Inflammatory macrophage treated with lipopolysaccharide for 4 hours (primary cell): ENCODE measurements at places on chromosomes 12 and 14.

DNA sequence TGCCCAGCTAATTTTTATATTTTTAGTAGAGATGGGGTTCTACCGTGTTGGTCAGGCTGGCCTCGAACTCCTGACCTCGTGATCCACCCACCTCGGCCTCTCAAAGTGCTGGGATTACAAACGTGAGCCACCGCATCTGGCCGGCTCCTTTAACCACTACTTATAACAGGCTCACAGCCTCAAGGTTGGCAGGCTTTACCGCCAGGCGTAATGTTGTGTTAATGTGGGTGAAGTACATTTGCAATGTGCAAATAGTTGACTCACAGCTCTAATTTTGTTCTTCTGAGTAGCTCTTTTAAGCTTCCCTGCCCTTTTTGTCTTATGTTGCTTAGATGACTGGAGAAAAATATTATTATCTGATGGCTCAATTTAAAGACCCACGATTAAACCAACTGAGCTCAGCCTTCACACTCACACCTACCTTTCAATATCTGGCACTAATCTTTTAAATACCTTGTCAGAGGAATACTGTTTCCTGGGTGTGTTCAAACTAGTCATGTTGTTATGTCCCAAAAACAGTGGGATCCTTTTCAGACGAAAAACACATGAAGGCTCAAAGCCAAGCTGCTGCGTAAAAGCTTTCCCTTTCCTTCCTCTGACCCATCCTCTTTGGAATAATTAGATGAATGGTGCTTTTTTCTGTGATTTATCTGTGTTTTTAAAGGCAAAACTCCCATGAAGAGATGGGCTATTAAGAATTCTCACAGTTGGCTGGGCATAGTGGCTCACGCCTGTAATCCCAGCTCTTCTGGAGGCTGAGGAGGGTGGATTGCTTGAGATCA lies 57.2 kb upstream of the USP44 start:
- no peak for DNase-seq

DNA sequence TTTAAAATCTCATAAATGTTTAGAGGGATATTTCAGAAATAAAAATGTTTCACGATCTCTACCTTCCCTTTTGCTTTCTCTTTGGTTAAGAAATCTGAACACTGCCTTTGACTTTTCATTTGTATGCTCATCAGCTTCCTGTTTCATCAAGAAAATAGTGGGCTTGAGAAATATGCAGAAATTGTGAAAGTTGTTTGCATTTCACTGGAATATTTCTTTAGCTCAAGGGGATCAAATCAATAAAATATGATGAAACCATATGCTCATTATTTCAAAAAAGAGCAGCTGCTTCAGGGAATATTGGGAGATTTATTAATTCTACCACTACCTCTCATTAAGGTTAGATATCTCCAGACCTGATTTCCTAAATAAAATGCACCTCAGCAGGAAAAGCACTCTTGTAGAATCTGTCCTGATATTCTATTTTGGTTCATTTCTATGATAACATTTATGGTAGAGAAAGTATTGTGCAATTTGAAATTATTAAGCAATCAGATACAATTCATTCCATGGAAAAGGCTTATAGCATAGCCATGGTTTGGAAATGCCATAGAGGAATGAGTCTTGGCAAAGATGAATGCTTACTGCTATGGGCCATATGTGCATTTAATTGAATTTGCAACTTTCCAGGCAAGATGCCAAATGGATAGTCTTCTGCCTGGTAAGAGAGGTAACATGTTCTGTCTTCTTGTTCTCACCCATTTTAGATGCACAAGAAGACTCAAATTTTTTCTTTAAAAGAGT lies 212.6 kb upstream of the SLC16A7 start:
- DNase-seq: peak; percentile 77

GRCh38 chr14:80485764-80486163 lies 274.5 kb upstream of the DIO2 start:
- no peak for DNase-seq

DNA sequence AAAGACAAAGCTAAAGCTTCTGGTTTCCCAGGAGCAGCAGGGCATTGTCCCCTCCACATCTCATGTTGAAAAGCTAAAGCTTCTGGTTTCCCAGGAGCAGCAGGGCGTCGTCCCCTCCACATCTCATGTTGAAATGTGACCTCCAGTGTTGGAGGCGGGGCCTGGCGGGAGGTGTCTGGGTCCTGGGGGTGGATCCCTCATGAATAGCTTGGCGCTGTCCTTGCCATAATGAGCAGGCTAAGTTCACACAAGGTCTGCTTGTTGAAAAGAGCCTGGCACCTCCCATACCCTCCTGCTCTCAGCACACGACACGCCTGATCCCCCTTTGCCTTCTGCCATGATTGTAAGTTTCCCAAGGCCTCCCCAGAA lies 123.7 kb downstream of the PIWIL1 start:
- no peak for DNase-seq

DNA sequence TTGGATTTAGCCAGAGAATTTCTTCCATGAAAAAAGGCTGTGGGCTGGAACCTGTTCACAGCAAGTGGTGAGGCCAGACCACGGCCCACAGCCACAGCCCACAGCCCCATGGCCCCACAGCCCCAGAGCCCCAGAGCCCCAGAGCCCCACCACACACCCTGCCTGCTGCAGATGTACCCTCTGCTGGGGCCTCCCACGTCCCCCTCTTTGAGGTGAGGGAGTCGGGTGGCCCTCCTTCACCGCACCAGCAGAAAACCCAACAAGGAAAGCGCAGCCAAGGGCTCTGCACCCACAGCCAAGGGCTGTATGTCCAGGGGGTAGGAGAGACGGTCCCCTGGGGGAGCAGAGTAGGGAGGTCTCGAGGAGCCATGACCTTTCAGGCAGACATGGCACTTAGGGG lies 327.5 kb upstream of the DIO3 start:
- no peak for DNase-seq

DNA sequence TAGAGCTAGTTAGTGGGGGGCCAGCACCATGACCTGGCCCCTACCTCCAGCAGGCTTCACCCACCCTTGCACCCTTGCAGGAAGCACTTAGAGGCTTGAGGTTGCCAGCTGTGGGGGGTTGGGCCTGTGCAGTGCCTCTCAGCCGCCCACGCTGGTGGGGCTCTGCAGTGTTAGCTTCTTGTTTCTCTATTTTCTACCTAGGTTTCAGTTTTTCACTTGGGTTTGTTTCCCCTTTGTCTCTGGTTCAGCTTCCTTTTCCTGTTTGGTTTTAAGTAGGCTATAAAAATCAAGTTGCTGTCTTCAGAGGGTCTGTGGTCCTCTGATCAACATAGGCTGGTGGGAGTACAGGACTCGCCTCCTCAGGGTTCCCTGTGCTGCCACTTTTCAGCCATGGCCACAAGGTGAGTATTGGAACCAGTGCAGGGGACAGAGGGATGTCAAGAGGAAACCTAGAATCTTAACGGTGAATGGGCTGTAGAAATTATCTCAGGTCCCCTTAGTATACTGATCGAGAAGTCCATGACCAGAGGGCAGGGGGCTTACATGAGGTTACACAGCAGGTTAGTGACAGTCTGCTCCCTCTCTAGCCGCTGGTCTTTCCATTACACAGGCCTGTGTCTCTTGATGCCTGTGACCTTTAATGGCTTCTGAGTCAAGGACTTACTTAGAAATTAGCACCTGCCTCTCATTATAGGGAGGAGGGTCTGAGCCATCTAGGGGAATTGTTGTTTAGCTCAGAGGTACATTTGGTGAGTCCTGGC lies at the start of gene EVL:
Gene EVL, plus strand, starts transcription at position 312 of the 761 bp plus-strand sequence. Its CDS starts 79 bp downstream, at position 391.
- DNase-seq: peak; percentile 92
